Central memory CD4-positive, alpha-beta T cell (primary cell): ENCODE measurements at places on chromosomes 16 and 17.
A peak's percentile ranks its signal among the peaks of the same experiment; 100 is the strongest.

GRCh38 chr17:10631048-10631700, 25.9 kb downstream of the MYH3 start:
- no peak for DNase-seq

GRCh38 chr17:80132906-80133625, 13.9 kb downstream of the EIF4A3 start:
- no peak for DNase-seq

GRCh38 chr17:57895382-57896060, 45.7 kb upstream of the MRPS23 start:
- DNase-seq: no peak

GRCh38 chr16:22961206-22961605, 147.2 kb downstream of the HS3ST2 start:
- no peak for DNase-seq

DNA sequence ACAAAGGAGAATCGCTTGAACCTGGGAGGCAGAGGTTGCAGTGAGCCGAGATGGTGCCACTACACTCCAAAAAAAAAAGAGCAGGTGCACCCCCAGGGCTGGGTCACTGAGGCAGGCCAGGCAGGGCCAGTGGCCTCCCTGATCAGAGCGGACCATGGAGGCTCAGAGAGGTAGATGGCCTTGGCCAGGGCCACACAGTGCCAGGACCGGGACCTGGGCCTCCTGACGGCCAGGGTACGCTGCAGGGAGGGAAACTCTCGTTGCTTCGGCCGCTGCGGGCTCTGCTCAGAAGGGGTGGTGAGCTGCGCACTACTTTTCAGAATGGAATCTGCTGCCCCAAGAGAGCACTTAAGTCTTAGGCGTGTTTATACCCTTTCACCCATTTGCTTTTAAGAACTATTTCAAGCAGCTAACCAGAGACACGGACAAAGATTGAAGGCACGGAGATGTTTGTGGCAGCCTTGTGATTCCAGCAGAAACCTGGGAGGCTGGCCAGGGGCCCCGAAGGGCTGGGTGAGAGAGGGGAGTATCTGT, 17.1 kb downstream of the MYO1C start:
- no peak for DNase-seq

DNA sequence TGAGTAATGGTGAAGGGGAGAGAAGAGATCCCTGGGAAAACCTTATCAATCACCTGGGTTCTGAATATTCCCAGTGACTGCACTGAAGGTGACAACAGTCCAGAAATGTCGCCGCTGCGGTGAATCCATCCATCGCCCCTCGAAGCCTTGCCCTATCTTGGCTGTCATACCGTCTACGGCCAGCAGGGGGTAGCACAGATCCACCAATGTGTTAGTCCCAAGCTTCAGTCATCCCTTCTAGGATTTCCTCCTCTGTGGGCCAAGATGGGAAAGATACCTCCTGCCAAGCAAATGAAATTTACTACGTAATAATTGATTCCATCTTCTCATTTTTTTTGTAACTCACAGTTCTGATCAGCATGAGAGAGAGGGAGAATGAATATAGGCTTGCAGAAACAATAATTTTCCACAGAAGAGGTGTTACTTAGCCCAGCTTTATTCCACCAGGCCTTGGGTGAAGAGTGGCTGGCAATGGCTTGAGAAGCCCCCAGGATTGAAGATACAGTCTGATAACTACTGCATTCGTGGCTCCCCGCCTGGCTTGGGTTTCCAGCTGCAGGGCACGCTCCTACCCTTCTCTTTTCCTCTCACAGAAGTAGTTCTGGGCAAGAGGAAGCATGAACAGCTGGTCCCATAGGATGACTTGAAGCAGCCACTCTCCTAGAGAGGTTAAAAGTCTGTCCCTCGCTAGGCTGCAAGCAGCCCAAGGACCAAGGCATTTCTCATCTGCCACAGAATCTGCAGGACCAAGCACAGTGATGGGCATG, 2.6 kb upstream of the FMNL1 start:
- DNase-seq: peak; percentile 76

- no peak for DNase-seq
Observed at GRCh38 chr16:57760357-57761160, 25.0 kb downstream of the KATNB1 start.
